ENCODE measurements at places on chromosomes 5 and 9. TPM values are rescaled to one million over a fixed set of nuclear protein-coding genes. Genes with fewer than 3 reads are reported as not detected.

TMEM232 gene
- 2.9 TPM for total RNA-seq

- DNase-seq, result no peak
These were observed 7.9 kb upstream of the C1QTNF2 start for GRCh38 chr5:160378330-160378729.

- peak; percentile 92 for DNase-seq
These were observed at the start of gene CD74 for GRCh38 chr5:150412319-150413175. Gene CD74, minus strand, starts transcription at chr5:150412910. Its CDS starts 161 bp downstream, at chr5:150412749.

GRCh38 chr5:55159763-55160492, at the start of gene GPX8:
Gene GPX8, plus strand, starts transcription at chr5:55160171. Its CDS starts 22 bp downstream, at chr5:55160193.
- peak; percentile 65 for DNase-seq

GRCh38 chr5:82879089-82879488, 198.1 kb downstream of the TMEM167A start:
- DNase-seq, result no peak

BHMT2 gene
- not detected for total RNA-seq

GRCh38 chr9:132943651-132944293, 644 bp downstream of the TSC1 start:
- no peak for DNase-seq

DNA sequence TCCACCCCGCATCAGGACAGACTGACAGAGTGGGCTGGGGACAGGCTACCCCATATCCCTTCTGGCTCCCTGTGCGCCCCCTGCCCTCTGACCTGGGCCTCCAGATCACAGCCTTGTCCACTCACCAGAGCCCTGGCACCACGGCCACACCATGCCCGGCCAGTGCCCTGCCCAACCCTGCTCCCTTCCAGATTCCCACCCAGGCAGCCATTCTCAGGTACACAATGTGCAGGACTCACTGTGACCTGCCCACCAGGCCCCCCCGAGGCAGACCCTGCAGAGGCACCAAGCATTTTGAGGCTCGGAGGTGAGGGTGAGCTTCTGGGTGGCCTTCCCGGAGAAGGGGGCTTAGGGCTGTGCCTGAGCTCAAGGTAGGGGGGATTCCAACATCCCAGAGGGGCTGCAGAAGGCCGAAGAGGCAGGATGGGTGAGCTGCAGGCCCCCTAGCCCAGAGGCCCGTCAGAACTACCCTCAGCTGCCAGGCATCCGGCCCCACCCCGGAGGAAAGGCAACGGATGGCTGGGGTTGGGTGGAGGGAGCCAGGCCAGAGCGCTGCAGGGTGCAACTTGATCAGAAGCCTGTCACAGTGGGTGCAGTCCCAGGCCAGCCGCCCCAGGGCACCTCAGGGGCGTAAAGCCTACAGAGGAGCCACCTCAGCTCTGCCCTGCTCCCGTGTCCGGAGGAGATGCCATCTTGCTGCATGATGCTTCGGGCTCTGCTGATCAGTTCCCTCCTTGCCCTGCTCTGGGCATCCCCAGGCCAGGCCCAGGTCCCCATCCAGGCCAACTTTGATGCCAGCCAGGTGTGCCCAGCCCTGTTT, at the start of gene LCNL1:
LCNL1 (plus strand) TSS at position 762 of the 820 bp plus-strand sequence. CDS start 594 bp downstream, outside the sequence.
- no peak for DNase-seq

GRCh38 chr5:108079753-108080152, 302.1 kb downstream of the FBXL17 start:
- DNase-seq, result no peak

- DNase-seq, result no peak
These were observed 31.3 kb upstream of the COL15A1 start for GRCh38 chr9:98912450-98912849.

QRFP gene
- not detected for total RNA-seq

All from naive thymus-derived CD4-positive, alpha-beta T cell (primary cell).